ENCODE measurements at places on chromosomes 13 and 19.

- H3K27me3 ChIP-seq = no peaks in the 10 kb centered on the region
- no peaks in the 10 kb centered on the region for H3K36me3 ChIP-seq
- no peak for DNase-seq
- no peak overlapping the region for H3K27ac ChIP-seq
- no peak overlapping the region for H3K4me3 ChIP-seq
Observed at GRCh38 chr13:85659493-85659892, 139.7 kb downstream of the SLITRK6 start.

GRCh38 chr19:35031072-35031881 lies 1.0 kb downstream of the SCN1B start:
- peak; percentile 71 for DNase-seq
- peak overlapping the region; percentile 98 for H3K27ac ChIP-seq
- peaks cover 62% of the 10 kb centered on the region for H3K4me1 ChIP-seq
- no peaks in the 10 kb centered on the region for H3K27me3 ChIP-seq

DNA sequence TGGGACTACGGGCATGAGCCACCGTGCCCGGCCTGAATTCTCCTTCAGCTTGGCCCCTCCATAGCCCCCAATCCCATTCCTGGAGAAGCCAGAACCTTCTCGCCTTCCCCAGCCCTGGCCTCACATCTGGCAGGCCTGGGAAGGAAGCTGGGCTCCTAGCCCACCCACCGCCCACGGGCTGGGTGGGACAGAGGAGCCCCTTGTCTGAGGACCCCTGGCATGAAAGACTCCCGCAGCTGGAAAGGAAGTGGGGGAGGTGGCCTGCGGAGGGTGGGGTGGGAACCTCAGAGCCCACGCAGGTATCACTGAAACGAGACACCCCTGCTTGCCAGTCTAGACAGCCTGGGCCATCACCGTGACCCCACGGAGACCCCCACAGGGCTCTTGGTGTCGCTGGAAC lies 7.7 kb upstream of the NANOS3 start:
- no peak for DNase-seq
- H3K27ac ChIP-seq = no peak overlapping the region
- H3K27me3 ChIP-seq = peaks cover 20% of the 10 kb centered on the region
- H3K4me3 ChIP-seq = no peak overlapping the region

- peaks cover 68% of the 10 kb centered on the region for H3K27me3 ChIP-seq
- no peak overlapping the region for H3K4me3 ChIP-seq
- H3K4me1 ChIP-seq = no peaks in the 10 kb centered on the region
- DNase-seq = no peak
Observed at GRCh38 chr19:54422136-54422535, 6.9 kb downstream of the TTYH1 start.

GRCh38 chr13:73477441-73477840 lies 418.6 kb downstream of the KLF5 start:
- DNase-seq = no peak
- H3K4me1 ChIP-seq = peaks cover 27% of the 10 kb centered on the region
- no peaks in the 10 kb centered on the region for H3K36me3 ChIP-seq

DNA sequence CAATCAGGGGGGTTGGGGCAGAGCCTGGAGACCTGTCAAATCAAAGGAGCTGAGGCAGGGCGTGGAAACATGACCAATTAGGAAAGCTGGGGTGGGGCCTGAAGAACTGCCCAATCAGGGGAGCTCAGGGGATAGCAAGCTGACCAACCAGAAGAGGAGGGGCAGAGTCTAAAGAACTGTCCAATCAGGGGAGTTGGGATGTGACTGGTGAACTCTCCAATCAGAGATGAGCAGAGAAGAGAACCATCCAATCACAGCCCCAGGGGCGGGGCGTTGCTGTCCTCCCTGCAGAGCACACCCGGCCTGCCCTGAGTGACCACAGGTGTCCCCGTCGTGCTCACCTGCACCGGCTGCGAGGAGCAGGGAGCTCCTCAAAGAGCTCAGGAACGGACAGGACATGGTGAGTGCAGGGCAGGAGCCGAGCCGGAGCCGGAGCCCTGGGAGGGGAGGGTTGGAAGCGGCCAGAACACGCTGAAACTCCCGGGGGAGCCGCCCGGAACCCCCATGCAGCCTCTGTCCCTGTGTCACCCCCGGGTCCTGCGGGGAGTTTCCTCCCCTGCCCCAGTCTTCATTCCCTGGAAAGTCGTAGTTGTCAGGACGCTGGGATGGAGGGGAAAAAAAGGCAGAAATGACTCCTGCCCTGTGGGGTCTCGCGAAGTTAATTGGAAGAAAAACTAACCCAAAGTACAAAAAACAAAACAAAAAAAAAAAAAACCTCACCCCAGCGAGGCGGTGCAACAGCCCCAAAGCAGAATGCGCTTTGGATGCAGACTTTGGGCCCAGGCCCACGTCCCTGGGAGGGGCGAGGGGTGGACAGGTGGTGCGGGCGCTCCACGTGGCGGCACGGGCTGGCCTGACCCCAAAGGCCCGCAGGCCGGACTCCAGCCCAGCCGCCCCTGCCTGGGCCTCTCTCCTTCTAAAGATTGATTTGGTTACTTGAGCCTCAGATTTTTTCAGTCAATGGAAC lies at the start of gene ZNF556:
TSS of gene ZNF556 (plus strand) at position 311 of the 967 bp plus-strand sequence. CDS start at position 398, 87 bp downstream.
- H3K27ac ChIP-seq = peak within 1 kb of the TSS; percentile 74
- no peaks in the 10 kb centered on the region for H3K4me1 ChIP-seq
- H3K4me3 ChIP-seq = peak within 1 kb of the TSS; percentile 52
- DNase-seq = peak; percentile 55

DNA sequence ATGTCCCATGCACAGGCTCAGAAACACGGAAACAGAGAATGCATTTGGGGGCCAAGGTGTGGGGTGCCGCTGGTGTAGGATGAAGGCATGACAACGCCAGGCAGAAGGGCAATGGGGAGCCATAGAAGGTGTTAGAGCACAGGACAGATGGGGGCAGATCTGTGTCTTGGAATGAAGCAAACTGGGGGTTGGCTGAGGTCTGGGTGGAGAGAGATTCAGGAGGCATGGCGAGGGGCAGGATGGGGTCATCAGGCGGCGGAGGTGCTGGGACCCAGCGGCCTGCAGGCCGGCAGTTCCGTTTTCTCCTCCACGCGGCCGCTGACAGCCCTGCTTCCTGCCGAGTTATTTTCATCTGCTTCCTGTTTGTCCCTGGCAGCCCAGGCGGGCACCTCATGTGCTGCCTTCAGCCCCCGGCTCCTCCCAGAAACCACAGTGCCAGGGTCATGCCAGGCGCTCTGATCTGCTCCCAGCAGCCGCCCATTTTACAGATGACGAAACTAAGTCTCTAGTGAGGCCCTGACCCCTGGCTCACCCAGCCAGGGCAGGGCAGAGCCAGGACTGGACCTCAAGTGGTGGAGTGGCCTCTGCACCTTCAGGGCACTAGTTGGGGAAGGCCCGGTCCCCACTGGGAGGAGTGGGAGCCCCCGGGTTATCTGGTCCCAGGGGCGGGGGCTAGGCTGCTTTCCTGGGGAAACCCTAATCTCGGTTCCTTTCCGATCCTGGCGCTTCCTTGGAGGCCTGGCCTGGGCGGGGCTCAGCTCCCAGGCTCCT lies 2.2 kb downstream of the ARHGAP45 start:
- H3K36me3 ChIP-seq = no peaks in the 10 kb centered on the region
- peaks cover 4% of the 10 kb centered on the region for H3K4me1 ChIP-seq
- H3K27ac ChIP-seq = no peak overlapping the region
- peak; percentile 60 for DNase-seq

- H3K27me3 ChIP-seq = no peaks in the 10 kb centered on the region
- no peak for DNase-seq
- H3K27ac ChIP-seq = no peak overlapping the region
- H3K36me3 ChIP-seq = no peaks in the 10 kb centered on the region
Observed at GRCh38 chr19:51784109-51784785, 10.7 kb upstream of the FPR3 start.

- no peaks in the 10 kb centered on the region for H3K27me3 ChIP-seq
- no peak for DNase-seq
- H3K4me3 ChIP-seq = no peak overlapping the region
- no peaks in the 10 kb centered on the region for H3K36me3 ChIP-seq
- no peak overlapping the region for H3K27ac ChIP-seq
- no peaks in the 10 kb centered on the region for H3K4me1 ChIP-seq
Observed at GRCh38 chr19:1634242-1634937, 18.0 kb downstream of the TCF3 start.

DNA sequence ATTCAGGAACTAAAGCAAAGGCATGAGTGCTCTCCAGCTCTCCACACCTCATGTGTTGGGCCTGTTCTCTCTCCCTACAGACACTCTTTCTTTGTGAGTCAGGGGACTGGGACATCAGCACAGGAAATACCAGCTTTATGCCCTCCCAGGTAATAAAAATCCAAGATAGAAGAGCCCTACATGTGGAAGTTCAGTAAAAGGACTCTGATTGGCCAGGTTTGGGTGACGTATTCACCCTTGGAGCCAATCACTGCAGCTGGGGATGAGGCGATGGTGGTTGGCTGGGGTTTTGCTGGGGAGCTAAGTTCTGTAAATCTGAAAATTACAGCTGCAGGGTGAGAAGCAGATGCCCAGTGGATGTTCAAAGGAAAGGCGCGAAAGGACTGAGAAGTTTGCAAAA lies 32.5 kb downstream of the CCDC70 start:
- no peaks in the 10 kb centered on the region for H3K36me3 ChIP-seq
- H3K4me3 ChIP-seq = no peak overlapping the region
- H3K27ac ChIP-seq = no peak overlapping the region
- no peaks in the 10 kb centered on the region for H3K27me3 ChIP-seq
- no peaks in the 10 kb centered on the region for H3K4me1 ChIP-seq

DNA sequence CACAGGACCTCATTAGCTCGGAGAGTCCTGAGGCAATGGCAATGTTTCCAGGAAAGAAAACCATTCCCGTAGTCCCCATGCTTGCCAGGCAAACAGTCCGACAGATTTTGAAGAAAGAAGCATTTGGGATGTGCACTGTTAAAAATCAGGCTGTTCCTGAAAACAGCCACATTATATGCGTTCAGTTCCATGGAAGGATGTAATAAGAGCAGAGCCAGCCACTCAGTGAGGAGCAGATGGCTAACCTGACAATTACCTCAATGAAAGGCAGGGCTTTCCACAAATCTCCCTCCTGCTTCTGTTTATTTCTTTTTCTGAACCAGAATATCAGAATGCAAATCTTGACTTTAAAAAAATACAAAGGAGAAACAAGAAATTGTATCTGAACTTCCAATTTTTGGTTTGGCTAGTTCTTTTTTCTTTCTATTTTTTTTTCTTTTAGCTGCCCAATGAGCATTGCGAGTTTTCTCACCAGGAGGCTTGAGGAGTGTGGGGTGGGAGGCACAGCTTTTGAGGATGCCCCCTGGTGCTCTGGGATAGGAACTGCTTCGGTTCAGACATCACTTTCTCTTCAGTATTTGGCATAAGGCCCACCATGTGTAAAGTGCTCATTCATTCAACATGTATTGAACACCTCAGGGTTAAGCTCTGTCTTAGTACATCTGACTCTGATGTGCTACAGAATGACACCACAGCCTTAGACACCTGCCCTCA lies 124.2 kb downstream of the TBC1D4 start:
- no peak for DNase-seq
- H3K4me3 ChIP-seq = no peak overlapping the region
- peaks cover 42% of the 10 kb centered on the region for H3K4me1 ChIP-seq
- no peaks in the 10 kb centered on the region for H3K27me3 ChIP-seq
- H3K27ac ChIP-seq = peak overlapping the region; percentile 19

- H3K27ac ChIP-seq = no peak overlapping the region
- H3K36me3 ChIP-seq = no peaks in the 10 kb centered on the region
- H3K27me3 ChIP-seq = peaks cover 7% of the 10 kb centered on the region
- no peak overlapping the region for H3K4me3 ChIP-seq
- no peak for DNase-seq
- H3K4me1 ChIP-seq = no peaks in the 10 kb centered on the region
Observed at GRCh38 chr19:13937479-13938300, 527 bp downstream of the PODNL1 start.

GRCh38 chr19:49812997-49813861 lies at the start of gene FUZ:
Gene FUZ (minus strand): TSS chr19:49813292. CDS start chr19:49813106, 186 bp downstream.
- peaks cover 30% of the 10 kb centered on the region for H3K4me1 ChIP-seq
- H3K27ac ChIP-seq = peak within 1 kb of the TSS; percentile 84
- DNase-seq = peak; percentile 98
- no peaks in the 10 kb centered on the region for H3K36me3 ChIP-seq
- no peaks in the 10 kb centered on the region for H3K27me3 ChIP-seq
- H3K4me3 ChIP-seq = peak within 1 kb of the TSS; percentile 78

DNA sequence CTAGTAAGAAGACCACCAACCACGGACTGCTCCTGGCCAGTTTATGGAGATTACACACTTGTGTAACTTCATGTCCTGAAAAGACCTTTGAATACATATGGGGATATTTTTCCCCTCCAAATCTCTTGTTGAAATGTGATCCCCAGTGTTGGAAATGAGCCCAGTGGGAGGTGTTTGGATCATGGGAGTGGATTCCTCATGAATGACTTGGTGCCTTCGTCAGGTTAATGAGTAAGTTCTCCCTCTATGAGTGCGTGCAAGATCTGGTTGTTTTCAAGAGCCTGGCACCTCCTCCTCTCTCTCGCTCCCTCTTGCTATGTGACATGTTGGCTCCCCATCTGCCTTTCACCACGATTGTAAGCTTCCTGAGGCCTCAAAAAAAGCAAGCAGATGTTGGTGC lies 769.0 kb upstream of the SLITRK1 start:
- no peak for DNase-seq

DNA sequence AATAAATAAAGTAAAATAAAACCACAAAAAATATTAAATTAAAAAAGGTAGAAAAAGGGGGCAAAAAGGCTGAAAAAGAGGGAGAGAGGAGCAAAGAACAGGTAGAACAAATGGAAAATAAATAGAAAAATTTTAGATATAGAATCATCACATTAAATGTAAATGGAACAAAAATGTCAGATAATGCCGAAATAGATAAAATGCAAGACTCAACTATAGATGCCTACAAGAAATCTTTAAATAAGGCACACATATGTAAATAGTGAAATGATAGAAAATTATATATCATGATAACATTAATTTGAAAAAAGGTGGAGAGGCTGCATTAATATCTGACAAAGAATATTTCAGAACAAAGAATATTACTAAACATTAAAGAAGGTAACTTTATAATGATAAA lies 477.1 kb upstream of the SPRY2 start:
- no peak for DNase-seq
- no peak overlapping the region for H3K4me3 ChIP-seq
- no peak overlapping the region for H3K27ac ChIP-seq
- no peaks in the 10 kb centered on the region for H3K4me1 ChIP-seq

- peak; percentile 92 for DNase-seq
- H3K27me3 ChIP-seq = no peaks in the 10 kb centered on the region
- H3K27ac ChIP-seq = peak overlapping the region; percentile 95
- H3K4me1 ChIP-seq = peaks cover 80% of the 10 kb centered on the region
Observed at GRCh38 chr19:4976401-4977298, 7.7 kb downstream of the KDM4B start.

DNA sequence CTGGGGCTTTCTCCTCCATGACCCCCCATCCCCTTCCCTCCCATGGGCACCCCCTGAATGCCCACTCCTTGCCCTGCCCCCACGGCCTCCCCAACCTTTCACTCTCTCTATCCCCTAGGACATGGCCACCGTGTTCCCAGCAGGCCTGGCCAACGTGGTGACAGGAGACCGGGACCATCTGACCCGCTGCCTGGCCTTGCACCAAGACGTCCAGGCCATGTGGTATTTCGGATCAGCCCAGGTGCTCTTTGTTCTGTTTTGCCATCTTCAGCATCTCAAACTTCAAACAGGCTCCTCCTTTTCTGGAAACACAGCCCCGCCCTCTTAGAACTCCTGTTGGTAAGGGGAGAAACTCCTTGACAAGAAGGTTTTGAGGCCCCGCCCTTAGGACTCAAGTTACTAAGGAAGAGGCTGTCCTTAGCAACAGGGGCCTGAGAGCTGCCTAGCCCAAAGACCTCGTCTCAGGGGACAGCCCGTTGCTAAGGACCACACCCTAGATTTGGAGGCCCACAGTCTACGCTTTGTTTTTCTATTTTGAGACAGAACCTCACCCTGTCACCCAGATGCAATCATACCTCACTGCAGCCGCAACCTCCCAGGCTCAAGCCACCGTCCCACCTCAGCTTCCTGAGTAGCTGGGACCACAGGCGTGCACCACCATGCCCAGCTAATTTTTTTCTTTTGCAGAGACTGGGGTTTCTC lies 5.1 kb upstream of the FLT3LG start:
- H3K27ac ChIP-seq = peak overlapping the region; percentile 62
- H3K4me1 ChIP-seq = peaks cover 11% of the 10 kb centered on the region
- no peaks in the 10 kb centered on the region for H3K36me3 ChIP-seq
